ENCODE measurements at places on chromosomes 2 and 18.

DNA sequence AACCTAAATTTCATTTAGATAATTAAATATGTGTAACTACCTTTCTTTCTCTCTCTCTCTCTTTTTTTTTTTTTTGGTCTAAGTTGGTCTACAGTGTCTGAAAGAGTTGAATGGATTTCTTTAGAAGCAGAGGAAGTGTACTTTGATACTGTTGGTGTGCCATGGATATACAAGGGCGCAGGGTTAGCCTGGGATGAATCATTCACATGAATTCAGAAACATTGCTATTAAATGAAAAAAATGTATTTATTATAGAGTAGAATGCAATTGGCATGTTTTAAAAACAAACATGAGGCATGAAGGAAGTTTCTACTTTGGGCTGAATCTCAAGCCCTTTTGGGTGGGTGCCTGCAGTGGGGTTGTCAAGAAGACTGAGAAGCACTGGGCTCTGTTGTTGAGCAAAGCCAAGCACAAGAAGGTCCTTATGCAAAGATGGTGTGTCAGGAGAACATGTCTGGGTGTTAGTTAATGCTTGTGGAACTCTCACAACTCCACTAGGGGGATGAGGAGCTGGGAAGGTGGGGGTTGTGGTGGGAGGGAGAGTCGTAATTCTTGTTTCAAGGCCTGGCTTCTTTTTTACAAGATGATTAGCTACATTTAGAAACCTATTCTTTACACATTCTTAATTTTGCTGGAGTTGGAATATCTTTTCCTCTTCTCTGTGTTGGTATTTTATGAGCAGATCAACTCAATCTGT is 57.9 kb downstream of the LYPD6 start:
- DNase-seq, result no peak

GRCh38 chr2:28287256-28287915 is 105.3 kb upstream of the FOSL2 start:
- DNase-seq, result no peak

DNA sequence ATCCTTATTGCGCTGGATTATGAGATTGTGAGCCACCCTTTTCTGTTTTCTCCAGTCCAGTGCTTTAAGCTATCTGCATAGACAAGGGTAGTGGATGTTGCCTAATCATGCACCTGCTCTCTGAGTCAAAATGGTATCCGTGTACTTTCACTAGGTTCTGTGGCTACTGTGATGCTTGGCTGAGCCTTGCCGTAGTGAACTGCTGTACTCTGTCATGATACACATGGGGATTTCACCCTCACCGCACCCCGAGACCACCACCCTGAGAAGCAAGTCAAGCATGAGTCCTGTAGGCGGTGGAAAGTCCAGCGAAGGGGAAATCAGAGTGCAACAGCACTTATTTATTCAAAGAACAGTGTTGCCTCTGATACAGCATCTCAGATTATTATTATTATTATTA is 55.0 kb downstream of the ARHGAP25 start:
- DNase-seq, result peak; percentile 34

GRCh38 chr2:39486071-39486470 is 49.0 kb upstream of the MAP4K3 start:
- DNase-seq, result no peak

DNA sequence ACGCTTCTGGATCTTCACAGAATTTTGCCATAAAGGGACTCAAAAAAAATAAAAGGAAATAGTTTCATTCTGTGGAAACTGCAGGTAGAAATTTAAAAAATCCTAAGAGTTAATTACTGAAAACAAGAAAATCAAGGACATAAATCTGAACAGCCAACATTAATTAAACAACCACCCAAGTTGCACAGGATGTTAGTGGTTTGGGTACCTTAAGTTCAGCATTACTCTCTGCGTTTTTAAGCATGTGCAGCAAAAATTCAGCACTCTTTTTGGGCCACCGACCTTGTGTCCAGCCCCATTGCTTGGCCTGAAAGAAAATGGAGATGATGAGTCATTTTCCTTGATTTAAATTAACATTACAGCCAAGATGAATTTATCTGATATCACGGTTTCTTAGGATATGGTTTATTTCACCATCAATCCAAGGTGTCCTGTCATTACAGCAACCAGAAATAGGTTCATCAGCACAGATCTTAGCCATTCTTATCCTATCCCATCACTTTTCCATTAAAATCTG is 3.3 kb upstream of the C18orf32 start:
- no peak for DNase-seq

- DNase-seq, result no peak
Observed at GRCh38 chr2:131519466-131519865, 8.2 kb upstream of the CCDC74A start.

DNA sequence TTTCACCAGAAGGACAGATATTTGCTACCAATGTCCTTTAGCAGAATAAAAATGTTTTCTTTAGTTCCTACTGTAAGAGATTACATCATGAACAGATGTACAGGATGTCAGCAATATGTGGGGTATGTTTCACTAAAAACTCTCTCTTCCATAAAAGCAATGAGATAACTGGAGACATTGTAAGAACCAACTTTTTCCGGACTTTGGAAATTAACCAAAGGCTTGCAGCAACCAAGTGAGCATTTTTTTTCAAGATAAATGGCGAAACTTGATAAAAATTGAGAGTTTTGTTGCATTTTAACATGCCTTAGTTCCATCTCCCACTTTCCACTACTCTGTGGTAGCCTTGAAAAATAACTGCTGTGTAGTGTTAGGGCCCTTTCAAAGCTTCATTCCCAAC is 429.8 kb upstream of the CDH2 start:
- DNase-seq, result no peak

DNA sequence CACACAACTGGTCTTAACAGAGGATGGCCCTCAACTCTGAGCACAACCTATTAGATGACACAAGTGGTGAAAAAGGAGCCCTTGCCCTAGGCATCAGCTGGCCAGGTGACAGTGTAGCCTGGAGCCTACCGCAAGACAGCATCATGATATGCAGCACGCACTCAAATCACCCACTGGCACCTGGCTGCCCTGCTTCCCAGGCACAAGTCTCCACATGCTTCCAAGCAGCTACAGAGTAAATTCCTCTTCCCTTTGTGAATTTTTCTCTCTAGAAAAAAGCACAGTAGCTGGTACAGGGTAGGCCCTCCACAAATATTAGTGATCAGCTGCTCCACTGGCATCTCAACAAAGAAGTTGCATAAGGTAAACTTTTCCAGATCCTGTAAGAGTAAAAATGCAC is 6.0 kb downstream of the FBXO15 start:
- DNase-seq, result no peak

DNA sequence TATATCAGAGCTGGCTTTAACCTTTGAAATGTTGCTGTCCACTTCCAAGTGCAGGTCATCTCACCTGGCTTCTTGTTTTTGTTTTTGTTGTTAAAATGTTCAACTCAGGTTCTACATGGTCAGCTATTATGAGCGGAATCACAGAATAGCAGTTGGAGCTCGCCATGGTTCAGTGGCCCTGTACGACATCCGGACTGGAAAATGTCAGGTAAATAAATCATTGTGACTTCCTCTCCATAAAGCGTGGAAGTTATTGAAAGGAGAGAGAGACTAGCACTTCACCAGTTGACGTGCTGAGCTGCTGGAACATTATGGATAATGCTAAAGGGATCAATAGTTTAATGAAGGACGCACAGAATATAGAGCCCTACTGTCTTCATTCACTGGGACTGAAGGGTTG is 184.6 kb upstream of the BOD1L2 start:
- no peak for DNase-seq

DNA sequence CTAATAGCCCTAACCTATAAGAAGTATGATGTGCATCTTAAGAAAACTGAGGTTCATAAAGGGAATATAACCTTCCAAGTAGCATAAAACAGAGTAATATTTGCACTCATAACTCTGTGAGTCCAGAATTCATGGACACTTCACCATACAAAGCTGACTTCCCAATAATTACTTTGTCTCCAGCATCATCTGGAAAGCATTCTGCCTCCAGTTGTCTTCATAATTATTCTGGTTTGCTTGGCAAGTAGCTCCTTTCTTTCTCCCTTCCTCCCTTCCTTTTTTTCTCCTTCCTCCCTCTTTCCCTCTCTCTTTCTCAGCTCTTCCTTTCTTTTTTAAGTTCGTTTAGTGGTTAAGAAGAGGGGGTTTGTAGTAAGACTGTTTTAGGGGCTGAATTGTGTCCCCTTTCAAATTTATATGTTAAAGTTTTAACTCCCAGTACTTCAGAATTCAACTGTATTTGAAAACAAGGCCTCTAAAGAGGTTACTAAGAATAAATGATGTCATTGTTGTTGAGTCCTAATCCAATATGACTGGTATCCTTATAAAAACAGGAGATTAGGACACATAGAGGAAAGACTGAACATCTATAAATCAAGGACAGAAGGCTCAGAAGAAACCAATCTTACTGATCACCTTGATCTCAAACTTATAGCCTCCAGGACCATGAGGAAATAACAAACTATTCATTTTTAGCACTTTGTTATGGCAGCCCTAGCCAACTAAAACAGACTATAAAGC is 28.9 kb downstream of the TFPI start:
- no peak for DNase-seq

- DNase-seq, result no peak
Observed at GRCh38 chr2:189601043-189601442, 20.5 kb upstream of the SLC40A1 start.

- DNase-seq, result no peak
Observed at GRCh38 chr2:39730685-39731302, 48.3 kb downstream of the THUMPD2 start.

GRCh38 chr2:2664989-2665833 is 334.1 kb upstream of the MYT1L start:
- no peak for DNase-seq

DNA sequence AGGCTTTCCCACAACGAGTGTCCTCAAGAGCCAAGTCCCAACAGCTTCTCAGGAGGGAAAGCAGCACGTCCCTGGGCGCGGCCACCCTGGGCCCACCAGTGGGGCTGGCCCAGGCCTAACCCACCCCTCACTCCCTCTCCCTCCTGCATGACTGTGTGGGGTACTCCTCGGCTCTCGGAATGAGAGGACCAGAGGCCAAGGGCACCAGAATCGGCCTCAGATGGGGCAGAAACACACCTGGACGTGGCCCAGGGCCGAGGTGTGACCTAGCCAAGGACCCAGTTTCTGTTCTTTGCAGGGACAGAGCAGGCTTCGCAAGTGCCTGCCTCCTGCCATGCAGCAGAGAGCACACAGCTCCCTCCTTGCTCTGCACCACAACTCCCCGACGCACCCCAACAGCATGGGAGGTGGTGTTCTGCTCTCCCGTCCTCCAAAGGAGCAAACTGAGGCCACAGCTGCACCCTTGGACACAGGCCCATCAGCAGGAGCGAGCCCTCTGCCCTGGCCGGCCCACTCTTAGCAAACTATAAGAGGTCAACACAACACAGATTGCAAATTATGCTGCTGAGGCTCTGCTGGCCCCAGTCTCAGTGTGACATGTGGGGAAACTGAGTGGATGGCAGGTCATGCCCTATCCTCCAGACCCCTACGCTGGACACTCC is 19.7 kb downstream of the HS6ST1 start:
- no peak for DNase-seq

DNA sequence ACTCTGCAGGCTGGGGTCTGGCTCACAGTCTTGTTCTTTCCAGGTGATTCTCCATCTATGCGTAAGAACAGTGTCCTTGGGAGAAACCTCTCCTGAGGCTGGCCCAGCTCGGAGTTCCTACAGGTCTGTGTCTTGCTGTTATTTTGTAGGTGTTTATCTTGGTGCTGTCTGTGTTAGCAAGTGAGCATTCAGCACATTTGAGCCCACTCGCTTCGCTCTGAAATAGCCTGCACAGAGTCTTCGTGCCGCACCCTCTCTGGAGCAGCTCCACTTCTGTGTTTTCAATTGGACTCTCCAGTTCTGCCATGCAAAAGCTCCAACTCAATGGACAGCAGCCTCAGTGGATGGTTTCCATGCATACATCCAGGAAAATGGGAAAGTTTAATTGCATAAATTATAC is 378.2 kb upstream of the ST6GAL2 start:
- no peak for DNase-seq

DNA sequence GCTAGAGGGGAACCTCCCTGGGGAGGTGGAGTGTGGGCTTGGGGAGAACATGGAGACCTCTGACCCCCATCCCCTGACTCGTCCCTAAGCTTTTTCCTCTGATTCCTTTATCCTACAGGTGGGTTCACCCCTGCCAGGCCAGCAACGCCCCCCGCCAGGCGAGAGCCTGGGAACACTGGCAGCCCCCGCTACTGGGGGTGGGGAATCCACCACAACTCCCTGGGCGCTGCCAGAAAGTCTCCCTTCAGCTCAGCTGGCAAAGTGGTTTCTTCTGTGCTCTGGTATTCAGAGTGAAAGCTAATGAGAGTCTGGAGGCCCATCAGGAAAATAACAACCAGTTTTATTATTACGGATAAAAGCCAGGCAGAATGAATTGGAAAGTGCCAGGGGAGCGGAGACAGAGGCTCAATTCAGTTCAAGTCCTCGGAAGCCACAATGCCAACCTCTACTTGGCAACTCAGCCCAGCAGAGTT is 2.8 kb downstream of the DIPK1C start:
- no peak for DNase-seq

- no peak for DNase-seq
Observed at GRCh38 chr2:10071595-10071994, 8.6 kb downstream of the CYS1 start.

DNA sequence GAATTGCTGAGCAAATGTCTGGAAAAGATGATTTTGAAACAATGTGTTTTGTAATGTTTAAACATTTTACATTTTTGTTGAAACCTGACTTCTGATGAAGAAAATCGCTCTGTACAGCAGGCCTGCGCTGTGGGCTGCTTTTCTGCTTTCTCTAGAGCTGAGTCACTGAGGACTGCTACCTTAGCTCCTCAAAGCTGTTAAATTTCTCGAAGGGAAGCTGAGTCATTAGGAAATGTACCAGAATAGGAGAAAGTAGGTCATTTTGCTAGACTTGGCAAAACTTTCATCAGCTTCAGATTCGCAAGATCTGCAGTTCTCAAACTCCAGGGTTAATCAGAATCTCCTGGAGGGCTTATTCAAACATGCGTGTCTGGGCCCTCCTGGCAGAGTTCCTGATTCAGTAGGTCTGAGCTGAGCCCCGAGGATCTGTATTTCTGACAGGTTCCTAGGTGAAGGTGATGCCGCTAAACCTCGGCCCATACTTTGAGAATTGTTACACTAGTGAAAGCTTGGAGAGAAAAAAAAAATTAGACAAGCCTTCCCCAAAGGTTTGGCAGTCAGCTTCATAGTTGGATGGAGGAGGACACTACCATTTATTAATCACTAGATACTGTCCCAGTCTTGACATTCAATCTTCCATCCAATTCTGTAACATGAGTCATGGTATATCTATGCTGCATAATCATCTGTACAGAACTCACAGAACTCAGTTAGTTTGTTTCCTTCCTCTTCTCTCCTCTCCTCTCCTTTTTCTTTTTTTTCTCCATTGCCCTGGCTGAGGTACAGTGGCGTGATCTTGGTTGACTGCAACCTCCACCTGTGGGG is 297.6 kb downstream of the PARD3B start:
- DNase-seq, result peak; percentile 11

- no peak for DNase-seq
Observed at GRCh38 chr2:207869784-207870778, 100.4 kb upstream of the FZD5 start.

- DNase-seq, result no peak
Observed at GRCh38 chr2:209422191-209422754, 1.6 kb upstream of the MAP2 start.

- no peak for DNase-seq
Observed at GRCh38 chr18:6997808-6998207, 119.8 kb downstream of the LAMA1 start.

GRCh38 chr2:156399224-156399949 is 36.8 kb upstream of the GPD2 start:
- no peak for DNase-seq

- no peak for DNase-seq
Observed at GRCh38 chr2:18299423-18300212, 260.8 kb downstream of the RDH14 start.

- DNase-seq, result no peak
Observed at GRCh38 chr2:36480636-36481035, 117.3 kb downstream of the FEZ2 start.

GRCh38 chr2:209322905-209323512 is 100.8 kb upstream of the MAP2 start:
- DNase-seq, result no peak

Data from stimulated activated CD4-positive, alpha-beta T cell treated with anti-CD3 and anti-CD28 coated beads, Interleukin-2, amount 100 ng/mL, for 48 hours (primary cell).